ENCODE measurements at places on chromosomes 13 and 19. TPM values are rescaled to one million over a fixed set of nuclear protein-coding genes. Genes with fewer than 3 reads are reported as not detected.

The STRN4 gene
- 108 TPM for total RNA-seq

The CLEC17A gene
- total RNA-seq: 0.34 TPM

GRCh38 chr19:14821937-14822336, 13.0 kb downstream of the OR7A5 start:
- no peak overlapping the region for H3K4me3 ChIP-seq
- H3K4me1 ChIP-seq: peaks cover 3% of the 10 kb centered on the region
- no peak for DNase-seq
- no peaks in the 10 kb centered on the region for H3K36me3 ChIP-seq
- peaks cover 50% of the 10 kb centered on the region for H3K27me3 ChIP-seq
- no peak overlapping the region for H3K27ac ChIP-seq

DNA sequence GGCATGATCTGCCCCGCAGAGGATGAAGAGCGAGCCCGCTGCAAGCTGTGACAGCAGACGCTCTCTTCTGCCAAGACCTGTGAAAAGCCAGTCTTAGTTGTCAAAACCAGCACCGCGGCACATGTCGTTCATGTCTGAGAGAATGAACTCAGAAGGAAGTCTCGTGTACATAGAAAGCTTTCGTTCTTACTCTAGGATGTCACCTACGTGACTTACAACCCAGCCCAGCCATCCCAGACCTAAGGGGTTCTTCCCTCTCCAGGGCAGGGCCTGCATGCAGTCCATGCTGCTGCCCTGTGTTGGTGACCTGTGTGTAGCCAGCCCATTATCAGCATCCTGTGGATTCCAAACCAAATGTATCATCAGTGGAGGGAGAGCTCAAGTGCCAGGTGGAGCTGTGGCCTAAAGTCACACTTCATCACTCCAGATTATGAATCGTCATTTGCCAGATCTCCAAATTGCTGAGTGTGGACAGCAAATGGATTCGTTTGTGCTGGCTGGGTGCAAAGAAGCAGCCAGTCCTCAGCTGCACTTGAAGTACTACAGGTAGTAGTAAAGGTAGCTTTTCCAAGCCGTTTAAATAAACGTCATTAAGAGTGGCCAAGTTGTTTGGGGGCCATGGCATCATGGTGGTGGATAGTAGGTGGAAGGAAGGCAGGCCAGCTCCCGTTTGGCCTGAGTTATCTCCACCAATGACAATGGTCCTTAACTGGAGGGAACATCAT, 73.9 kb upstream of the GPR183 start:
- H3K4me3 ChIP-seq: peak overlapping the region; percentile 85
- H3K27ac ChIP-seq: peak overlapping the region; percentile 98
- H3K4me1 ChIP-seq: peaks cover 57% of the 10 kb centered on the region
- no peak for DNase-seq

DNA sequence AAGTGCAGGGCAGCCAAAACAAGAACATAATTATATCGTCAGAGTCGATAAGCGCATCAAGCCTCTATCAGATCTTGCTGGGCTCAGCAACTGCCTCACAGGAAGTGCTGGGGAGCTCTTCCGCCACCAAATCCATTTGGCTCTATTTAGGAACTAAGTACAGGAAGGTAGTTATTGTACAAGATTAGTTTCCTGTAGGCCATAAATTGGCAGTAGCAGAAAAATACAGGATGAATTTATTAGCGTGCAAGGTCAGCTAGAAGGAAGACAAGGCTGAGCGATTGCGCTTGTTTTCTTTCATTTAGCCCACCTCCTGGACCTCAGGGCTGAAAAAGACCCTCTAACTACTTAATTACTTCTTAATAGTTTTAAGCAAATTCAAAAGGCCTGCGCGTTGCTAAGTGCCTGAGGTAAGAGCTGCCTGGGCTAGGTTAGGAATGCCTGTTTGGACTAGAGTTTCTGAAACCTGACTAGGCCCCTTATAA, 118.5 kb downstream of the IRS2 start:
- H3K4me1 ChIP-seq: peaks cover 3% of the 10 kb centered on the region
- no peaks in the 10 kb centered on the region for H3K36me3 ChIP-seq
- no peak for DNase-seq
- H3K27me3 ChIP-seq: peaks cover 26% of the 10 kb centered on the region

DNA sequence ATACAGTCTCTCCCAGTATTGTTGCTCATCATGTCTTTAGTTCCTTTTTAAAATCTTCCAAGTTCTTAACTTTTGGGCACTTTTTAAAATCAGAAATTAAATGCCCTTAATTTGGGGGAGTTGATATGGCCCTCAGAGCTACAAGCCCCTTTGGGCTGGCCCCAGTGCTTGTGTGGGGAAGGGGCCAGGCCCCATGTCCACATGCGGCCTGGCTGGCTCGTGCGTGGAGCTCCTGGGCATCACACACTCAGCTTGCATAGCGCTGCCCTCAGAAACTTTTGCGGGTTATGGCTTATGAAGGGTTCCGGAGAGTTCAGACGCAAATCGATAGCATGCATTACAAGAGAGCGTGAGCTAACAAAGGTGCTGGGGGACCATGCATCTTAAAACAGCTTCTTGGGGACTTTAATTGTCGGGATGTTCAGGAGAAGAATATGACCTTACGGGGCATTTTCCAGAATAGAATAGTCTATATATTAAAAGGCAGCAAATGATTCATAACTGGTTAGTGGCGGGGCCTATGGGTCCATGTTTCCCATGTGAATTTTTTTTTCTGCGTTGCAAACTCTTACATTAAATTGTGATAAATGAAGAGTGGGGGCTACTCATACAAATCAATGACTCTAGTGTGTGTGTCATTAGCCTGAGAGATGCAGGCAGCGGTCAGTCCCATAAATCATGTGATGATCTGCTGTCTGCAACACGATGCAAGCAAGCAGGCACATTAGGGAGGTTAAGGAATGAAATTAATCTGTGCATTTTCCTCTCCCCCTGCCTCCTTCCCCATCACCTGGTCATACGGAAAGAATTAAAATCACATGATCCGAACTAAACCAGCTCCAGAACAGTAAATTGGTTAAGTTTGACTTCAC, 185.8 kb upstream of the TSHZ3 start:
- no peak overlapping the region for H3K27ac ChIP-seq
- peaks cover 21% of the 10 kb centered on the region for H3K27me3 ChIP-seq
- H3K4me3 ChIP-seq: no peak overlapping the region
- H3K36me3 ChIP-seq: no peaks in the 10 kb centered on the region

DNA sequence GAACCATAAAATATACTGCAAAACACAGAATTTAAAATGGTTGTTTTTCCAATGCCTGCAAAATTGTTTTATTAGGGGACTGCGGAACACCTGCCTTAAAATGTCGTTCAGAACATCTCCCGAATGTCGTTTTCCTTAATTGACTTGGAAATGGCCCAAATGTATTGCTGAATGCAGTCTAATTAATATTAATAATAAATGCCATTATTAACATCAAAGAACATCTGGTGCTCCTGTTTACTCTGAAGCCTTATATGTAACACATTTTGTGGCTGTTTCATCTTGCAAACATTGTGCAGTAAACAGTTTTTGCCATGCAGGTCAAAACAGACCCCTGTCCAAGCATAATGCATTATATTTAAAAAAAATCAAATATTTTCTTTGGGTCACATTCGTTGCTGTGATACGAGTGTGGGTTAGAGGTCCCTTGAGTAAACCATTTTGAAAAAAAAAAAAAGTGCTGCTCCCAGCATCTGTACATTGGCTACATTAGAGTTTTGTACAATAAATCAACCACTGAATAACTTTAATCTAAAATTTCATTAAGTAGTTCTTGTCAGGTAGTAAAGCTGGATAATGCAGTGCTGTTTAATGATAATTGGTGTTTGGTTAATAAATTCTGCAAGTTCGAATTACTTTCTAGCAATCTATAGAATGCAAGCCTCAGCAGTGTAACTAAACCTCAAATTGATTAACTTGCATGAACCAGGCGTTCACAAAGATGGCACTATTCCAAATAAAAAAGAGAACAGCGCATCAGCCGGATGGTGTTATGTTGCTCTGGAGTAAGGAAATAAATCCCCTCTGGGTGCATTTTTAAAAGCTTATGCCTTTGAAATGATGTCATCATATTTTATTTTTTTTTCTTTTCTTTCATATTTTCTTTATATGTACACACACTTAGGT, 140.2 kb downstream of the ZNF536 start:
- no peak overlapping the region for H3K4me3 ChIP-seq
- no peak for DNase-seq
- no peaks in the 10 kb centered on the region for H3K36me3 ChIP-seq

GRCh38 chr13:31069808-31070534, 91.7 kb downstream of the HSPH1 start:
- no peak overlapping the region for H3K4me3 ChIP-seq
- H3K36me3 ChIP-seq: no peaks in the 10 kb centered on the region
- peaks cover 5% of the 10 kb centered on the region for H3K27me3 ChIP-seq
- H3K27ac ChIP-seq: no peak overlapping the region

DNA sequence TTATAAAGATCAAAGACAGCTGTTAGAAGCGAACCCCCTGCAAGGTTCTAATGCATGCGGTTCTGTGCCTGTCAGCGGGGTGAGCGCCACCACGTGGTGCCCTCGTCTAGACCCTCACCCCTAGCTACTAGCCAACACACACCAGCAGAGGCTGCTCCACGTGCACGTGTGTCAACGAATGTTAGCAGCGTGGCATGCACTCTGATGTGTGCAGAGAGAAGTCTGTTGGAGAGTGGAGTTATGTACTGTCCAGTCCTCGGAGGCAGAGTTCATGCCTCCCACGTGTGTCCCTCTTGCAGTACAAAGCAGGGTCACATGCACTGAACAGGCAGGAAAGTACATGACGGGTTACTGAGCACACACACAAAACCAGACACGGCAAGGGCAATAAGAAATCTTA, 75.0 kb upstream of the SLC15A1 start:
- H3K27ac ChIP-seq: no peak overlapping the region
- peaks cover 2% of the 10 kb centered on the region for H3K4me1 ChIP-seq
- no peak overlapping the region for H3K4me3 ChIP-seq
- peaks cover 13% of the 10 kb centered on the region for H3K36me3 ChIP-seq
- DNase-seq: no peak

DNA sequence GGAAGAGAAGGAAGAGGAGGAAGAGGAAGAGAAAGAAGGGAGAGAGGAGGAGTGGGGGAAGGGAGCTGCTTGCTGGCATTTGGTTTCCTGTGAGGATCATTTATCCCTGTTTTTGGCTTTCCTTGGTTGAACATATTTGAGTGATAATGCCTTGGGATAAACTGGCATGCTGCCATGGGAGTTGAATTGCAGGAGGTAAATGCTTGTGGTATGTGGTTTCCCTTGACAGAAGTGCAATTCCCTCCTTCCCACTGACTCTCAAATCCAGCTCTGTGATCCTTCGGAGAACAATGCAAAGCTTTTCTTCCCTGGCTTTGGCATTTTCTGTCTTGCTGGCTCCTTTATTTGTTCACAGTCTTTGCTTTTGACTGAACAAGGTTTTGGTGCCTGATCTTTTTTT, 27.2 kb upstream of the CBY2 start:
- peaks cover 7% of the 10 kb centered on the region for H3K4me1 ChIP-seq
- DNase-seq: no peak
- H3K27me3 ChIP-seq: peaks cover 4% of the 10 kb centered on the region

DNA sequence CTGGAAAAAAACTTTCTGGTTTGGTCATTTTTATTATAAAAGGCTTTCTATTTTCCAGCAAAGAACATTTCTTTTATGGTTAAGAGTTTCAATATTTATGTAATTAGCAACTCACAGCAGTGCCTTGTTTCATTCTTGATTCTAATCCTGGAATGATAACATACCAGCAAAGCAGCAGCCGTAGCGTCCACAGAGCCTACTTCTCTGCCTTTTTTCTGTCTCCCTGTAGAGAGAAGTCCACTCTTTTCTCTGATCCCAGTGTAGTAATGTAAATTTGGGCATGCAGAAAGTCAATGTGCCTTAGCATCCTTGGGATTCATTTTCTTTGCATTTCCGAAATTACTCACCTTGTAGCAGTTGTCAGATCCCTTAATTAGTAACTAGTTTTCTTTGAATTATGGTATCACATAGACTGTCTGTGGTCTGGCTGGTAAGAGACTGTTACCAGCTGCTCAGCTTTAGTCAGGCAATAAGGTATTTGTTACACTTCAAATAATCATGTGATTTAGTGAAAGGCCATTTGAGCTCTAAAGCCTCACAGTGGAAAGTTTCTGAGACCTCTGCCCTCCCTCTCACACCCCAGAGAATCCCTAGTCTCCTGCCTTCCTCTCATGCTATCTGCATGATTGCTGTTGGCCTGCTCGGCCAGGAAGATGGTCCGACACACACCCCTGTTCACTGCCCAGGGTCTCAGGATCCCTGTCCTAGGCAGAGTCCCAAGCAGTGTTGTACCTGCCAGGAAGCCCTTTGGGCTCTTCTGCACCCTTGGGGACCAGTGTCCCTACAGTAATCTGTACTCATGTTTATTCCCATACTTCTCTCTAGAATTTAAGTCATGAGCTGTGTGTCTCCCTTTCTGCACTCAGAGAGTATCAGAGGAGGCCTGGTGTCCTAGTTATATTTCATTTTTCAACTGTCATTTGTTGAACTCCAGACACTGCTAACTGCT, 86.3 kb downstream of the LRCH1 start:
- H3K36me3 ChIP-seq: peaks cover 3% of the 10 kb centered on the region
- peaks cover 34% of the 10 kb centered on the region for H3K4me1 ChIP-seq
- no peaks in the 10 kb centered on the region for H3K27me3 ChIP-seq
- H3K4me3 ChIP-seq: no peak overlapping the region
- H3K27ac ChIP-seq: no peak overlapping the region
- DNase-seq: no peak

GRCh38 chr19:57620673-57621348, 6.8 kb downstream of the ZNF134 start:
- H3K27me3 ChIP-seq: no peaks in the 10 kb centered on the region
- DNase-seq: no peak
- H3K4me3 ChIP-seq: no peak overlapping the region
- peaks cover 15% of the 10 kb centered on the region for H3K36me3 ChIP-seq
- no peaks in the 10 kb centered on the region for H3K4me1 ChIP-seq

DNA sequence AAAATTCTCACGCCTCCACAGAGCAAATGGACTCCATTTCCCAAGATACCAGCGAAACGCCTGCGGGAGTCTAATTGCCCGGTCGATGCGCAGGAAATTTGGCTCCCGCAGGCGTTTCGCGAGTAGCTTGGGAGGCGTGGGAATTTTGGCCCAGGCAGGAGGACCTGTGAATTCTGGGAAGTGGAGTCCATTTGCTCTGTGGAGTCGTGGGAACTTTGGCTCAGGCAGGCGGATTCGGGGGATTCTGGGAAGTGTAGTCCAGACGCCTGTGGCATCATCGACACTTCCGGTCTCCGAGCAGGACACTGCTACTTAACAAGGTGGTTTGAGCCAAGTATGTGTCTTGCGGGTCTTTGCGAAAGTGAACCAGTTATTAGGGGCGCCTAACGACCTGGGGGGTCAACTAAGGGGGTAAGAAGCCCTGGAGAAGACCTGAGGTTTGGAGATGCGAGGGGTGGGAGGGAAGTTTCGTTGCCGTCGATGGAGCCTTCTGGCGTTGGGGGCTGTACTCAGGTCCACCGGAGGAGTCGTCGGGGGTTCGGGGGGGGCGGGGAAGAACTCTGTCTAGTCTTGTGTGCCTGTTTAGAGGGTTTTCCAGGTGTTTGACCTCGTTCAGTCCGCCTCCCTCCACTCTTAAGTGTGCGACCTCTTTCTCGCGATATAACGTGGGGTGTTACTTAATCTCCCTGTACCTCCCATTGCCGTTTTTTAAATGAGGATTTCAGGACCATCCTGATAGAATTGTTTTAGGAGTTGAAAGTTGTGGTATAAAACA, at the start of gene ZNF155:
Gene ZNF155 (plus strand): TSS at position 277 of the 775 bp plus-strand sequence. CDS start 4,356 bp downstream, outside the sequence.
- peak; percentile 52 for DNase-seq
- peak within 1 kb of the TSS; percentile 94 for H3K4me3 ChIP-seq
- peaks cover 3% of the 10 kb centered on the region for H3K36me3 ChIP-seq
- H3K4me1 ChIP-seq: peaks cover 2% of the 10 kb centered on the region
- no peaks in the 10 kb centered on the region for H3K27me3 ChIP-seq
